ENCODE measurements at places on chromosomes 16 and 17.

- DNase-seq, result no peak
Observed at GRCh38 chr16:3793161-3793576, 75.8 kb upstream of the TRAP1 start.

DNA sequence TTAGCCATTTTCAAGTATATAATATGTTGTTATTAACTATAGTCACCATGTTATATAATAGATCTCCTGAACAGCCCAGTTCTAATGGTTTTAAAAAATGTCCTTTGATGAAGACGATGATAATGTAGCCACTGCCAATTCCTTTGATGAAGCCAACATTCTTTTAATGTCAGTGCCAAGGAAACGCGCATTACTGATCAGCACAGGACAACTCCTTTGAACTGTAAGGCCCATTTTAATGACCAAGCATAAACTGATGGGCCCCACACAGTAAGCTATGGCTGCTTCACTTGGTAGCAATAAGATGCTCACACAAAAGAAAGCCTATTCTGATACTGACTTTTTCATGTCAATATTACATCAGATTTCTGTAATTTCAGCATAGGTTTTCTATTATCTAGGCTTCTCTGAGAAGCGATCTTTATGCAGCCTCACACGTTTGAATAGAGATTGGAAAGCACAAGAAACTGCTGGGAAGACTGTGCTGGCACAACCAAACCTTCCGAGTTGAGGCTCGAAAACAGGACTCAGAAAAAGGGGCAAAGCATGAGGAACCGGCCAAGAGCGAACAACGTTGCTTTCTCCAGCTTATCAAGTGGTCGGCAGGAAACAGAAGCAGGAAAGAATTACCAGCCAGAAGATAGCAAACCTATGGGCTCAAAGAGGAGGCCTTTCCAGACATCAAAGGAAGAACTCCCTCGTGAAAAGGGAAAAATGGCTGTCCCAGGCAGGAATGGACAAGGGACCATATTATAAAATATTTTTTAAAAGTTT, 19.4 kb downstream of the ERN1 start:
- no peak for DNase-seq

DNA sequence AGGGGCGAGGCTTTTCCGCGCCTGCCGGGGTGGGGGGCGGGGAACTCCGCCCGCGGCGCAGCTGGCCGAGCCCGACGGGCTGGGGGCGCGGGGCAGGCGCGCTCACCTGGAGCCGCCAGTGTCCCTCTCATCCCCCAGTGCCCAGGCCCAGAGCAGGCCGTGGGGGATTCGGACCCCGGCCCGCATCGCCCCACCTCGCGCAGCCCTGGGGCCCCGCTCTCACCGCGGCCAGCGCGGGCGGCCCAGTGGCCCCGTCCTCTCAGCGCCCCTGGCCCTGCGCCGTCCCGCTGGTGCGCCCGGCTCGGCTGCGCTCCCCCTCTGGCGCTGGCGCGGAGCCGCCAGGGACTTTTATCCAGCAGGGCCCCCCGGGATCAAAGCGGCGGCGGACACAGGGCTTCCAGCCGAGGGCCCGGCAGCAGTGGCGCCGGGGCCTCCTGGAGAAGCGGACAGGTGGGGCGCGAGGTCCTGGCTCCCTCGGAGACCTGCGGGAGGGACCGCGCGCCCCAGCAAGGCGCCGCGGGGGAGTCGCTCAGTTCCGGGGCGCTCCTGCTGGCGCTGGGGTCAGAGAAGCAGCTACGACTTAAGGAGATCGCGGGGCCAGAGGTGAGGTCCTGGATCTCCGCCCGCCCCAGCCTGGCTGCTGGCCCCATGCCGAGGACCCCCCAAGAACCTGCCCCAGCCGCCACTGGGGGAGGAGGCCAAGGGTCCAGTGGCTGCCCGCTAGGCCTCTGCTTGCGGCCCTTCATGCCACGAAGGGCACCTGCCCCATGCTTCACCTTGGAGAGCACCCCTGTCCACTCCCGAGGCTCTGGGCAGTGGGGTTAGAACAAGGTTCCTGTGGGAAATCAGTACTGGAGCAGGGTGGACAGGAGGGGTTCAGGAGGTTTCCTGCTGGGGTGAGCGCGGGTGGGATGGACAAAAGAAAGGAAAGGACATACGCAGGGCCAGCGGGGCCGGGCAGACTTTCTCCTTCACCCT, 823 bp upstream of the NOTUM start:
- DNase-seq, result no peak

- no peak for DNase-seq
Observed at GRCh38 chr17:77322514-77323412, 182.0 kb downstream of the SEC14L1 start.

DNA sequence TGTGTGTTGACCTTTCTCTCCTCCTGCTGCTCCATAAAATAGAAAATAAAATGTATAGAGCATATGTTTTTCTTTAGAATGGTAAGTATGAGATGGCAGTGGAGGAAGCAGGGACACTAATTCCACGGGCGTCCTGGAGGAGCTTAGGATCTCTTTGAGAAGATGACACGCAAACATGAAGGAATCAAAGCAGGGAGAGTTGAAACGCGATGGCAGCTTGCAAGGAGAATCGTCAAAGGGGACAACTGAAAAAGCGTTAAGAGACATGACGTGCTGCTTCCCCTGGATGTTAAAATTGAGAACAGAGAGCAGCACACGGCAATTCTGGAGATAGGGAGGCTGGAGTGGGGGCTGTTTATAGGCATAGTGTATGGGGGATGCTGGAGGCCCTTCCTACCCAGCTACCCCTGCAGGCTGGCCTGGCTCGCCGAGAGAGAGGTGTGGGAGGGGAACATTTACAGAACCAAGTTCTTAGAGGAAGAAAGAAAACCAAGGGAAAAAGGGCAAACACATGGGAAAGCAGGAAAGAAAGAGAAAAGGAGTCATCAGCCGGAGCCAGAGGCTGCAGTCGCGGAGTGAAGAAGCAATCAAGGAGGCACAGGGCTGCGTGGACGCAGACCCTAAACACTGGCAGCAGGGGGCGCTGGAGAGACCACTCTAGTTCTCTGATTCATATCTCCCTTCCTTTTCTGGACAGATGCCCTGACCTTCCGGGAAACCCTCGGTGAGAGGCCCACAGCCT, 55.8 kb downstream of the MYH13 start:
- DNase-seq, result no peak

DNA sequence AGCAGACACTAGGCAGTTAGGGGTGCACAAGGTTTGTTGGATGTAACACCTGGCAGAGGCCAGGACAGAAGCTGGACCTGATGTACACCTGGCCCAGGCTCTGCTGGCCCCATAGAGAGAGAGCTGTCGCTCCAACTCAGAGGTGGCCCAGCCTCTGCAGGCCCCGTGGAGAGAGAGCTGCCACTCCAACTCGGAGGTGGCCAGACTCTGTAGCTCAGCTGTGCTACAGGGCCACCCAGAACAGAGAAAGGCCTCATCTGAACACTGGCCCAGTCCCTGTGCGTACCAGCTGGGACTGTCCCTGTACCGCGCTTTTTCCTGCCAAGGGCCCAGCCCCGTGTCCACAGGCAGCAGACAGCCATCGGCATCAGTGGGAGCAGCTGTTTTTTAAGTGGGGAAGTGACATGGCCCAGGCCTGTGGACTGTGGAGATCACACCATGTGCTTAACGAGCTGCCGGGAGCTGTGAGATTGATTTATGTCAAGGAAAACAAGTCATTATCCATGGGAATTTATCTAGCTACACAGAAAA, 176.4 kb upstream of the CHMP6 start:
- DNase-seq, result no peak

GRCh38 chr17:64277831-64278562, 14.9 kb upstream of the TEX2 start:
- no peak for DNase-seq

Measured in NCI-H1417 treated with DMSO at 0.1 percent for 48 hours (cell line).